Left ventricle myocardium inferior (tissue), 1 donor: ENCODE measurements at places on chromosomes 6 and 20. TPM values are rescaled to one million over a fixed set of nuclear protein-coding genes. Genes with fewer than 3 reads are reported as not detected.

The MTCH1 gene
- total RNA-seq = 162 TPM

The EMILIN3 gene
- total RNA-seq = 4.2 TPM

The ANGPT4 gene
- total RNA-seq = 0.05 TPM

The SYNJ2 gene
- total RNA-seq = 12.3 TPM

The OLIG3 gene
- total RNA-seq = not detected

The TPX2 gene
- 0.71 TPM for total RNA-seq

The SOX18 gene
- total RNA-seq = 30.5 TPM

The SCRT2 gene
- not detected for total RNA-seq

The MUC21 gene
- not detected for total RNA-seq

The AIG1 gene
- total RNA-seq = 76.5 TPM

The JAG1 gene
- total RNA-seq = 20.5 TPM

The EFCAB8 gene
- not detected for total RNA-seq

The PRKN gene
- 25.5 TPM for total RNA-seq

The PGC gene
- total RNA-seq = not detected

The TP53TG5 gene
- total RNA-seq = 0.80 TPM

The CCDC170 gene
- 0.36 TPM for total RNA-seq

The TXNDC5 gene
- 48.2 TPM for total RNA-seq

The NFYA gene
- total RNA-seq = 12.5 TPM

The MYMX gene
- total RNA-seq = 0.36 TPM

The PLCB1 gene
- 6.0 TPM for total RNA-seq

The RNF114 gene
- 50.8 TPM for total RNA-seq

The SLC52A3 gene
- 2.3 TPM for total RNA-seq

The ABHD16B gene
- total RNA-seq = not detected

The BPIFB3 gene
- total RNA-seq = not detected

The GLP1R gene
- total RNA-seq = 7.5 TPM

The SCGN gene
- 1.6 TPM for total RNA-seq

The PKIB gene
- 0.30 TPM for total RNA-seq

The NHSL1 gene
- 44.7 TPM for total RNA-seq

The TCP1 gene
- total RNA-seq = 136 TPM

The MUCL3 gene
- not detected for total RNA-seq
